ENCODE measurements at places on chromosomes 16 and 17.

GRCh38 chr16:50068550-50068949 is 2.8 kb downstream of the HEATR3 start:
- peaks cover 20% of the 10 kb centered on the region for H3K4me1 ChIP-seq
- H3K4me3 ChIP-seq, result no peak overlapping the region
- no peak overlapping the region for H3K27ac ChIP-seq
- peaks cover 9% of the 10 kb centered on the region for H3K36me3 ChIP-seq
- DNase-seq, result no peak

GRCh38 chr16:86892509-86892908 is 314.2 kb downstream of the FOXL1 start:
- DNase-seq, result peak; percentile 57
- H3K27ac ChIP-seq, result peak overlapping the region; percentile 47
- peaks cover 16% of the 10 kb centered on the region for H3K27me3 ChIP-seq
- H3K36me3 ChIP-seq, result no peaks in the 10 kb centered on the region

GRCh38 chr16:75460446-75460845 is 4.0 kb downstream of the TMEM170A start:
- H3K36me3 ChIP-seq, result peaks cover 4% of the 10 kb centered on the region
- peak; percentile 92 for DNase-seq
- no peak overlapping the region for H3K4me3 ChIP-seq
- H3K27ac ChIP-seq, result peak overlapping the region; percentile 85
- H3K4me1 ChIP-seq, result peaks cover 22% of the 10 kb centered on the region
- H3K27me3 ChIP-seq, result no peaks in the 10 kb centered on the region

DNA sequence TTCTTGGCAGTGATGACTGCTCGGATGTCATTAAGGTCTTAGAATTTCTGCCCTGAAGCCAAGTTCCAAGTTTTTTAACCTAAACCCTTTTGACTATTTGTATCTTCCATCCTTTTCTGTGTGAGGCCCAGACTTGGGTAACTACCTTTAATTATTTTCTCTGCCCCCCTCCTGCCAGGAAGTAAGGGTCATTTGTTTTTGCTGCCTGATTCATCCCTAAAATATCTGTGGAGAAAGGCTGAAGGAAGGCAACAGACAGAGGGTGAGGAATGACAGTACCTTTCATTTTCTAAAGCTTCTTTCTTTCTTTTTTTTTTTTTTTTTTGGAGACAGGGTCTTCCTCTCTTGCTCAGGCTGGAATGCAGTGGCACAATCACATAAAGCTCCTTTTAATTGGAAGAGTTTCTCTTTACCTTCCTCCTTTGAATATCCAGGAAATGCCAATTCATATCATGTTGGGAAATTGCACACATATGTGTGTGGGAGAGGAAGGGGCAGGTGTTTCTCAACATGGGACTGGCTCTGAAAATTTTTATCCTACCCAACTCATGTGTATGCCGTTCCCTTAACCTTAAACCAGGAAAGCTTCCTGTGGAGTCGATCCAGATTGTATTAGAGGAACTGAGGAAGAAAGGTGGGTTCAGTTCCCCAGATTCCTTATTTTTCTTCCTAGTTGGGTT is 957 bp downstream of the VPS25 start:
- DNase-seq, result no peak
- peaks cover 1% of the 10 kb centered on the region for H3K27me3 ChIP-seq
- no peak overlapping the region for H3K27ac ChIP-seq
- peaks cover 9% of the 10 kb centered on the region for H3K4me1 ChIP-seq
- peak overlapping the region; percentile 92 for H3K4me3 ChIP-seq
- peaks cover 44% of the 10 kb centered on the region for H3K36me3 ChIP-seq

DNA sequence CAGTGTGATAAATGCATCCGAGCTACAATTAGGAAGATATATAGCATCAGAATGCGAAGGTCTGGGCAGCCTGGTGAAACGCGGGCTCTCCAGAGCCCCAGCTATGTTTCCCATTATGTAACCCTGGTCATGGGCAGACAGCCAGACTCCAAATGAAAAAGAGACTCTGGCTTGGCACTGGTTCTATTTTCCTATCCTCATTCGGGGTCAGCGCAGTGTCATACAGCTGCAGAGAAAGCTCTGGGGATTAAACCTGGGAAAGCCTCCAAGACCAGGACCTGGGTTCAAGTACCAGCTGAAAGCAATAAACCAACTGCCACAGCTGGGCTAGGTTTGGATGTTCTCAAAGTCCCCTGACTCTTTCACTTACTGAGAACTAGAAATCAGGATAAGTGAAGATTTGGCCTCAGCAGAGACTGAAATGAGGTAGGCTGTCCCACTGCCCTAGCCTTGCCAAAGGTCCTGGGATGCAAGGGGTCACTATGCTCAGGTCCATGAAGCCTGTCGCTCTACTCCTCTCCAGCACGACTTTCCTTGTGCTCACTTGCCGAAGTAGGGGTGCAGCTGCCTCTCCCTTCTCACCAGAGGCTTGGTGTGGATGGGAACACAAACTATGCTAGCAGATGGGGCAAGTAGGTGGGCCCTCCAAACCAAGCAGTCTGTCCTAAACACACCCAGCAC is 123.8 kb downstream of the SMG6 start:
- H3K27me3 ChIP-seq, result no peaks in the 10 kb centered on the region
- H3K4me1 ChIP-seq, result peaks cover 83% of the 10 kb centered on the region
- H3K27ac ChIP-seq, result peak overlapping the region; percentile 96
- no peak overlapping the region for H3K4me3 ChIP-seq
- H3K36me3 ChIP-seq, result peaks cover 15% of the 10 kb centered on the region

DNA sequence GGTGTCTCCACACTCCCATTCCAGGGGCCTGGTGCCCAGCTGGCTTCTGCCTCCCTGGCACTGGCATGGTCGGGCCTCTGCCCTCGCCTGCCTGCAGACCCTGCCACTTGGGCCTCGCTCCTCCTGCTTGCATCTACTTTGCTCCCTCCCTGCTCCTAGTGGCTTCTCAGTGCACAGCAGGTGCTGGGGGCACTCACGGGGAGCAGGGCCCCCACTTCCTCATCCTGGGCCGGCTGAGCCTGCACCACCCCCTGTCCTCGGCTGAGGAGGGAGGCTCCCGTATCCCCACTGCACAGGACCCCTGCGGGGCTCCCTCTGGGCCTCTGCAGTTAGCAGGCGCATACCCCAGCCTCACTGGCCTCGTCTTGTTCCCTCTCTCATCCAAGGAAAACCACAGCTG is 35.2 kb downstream of the CIBAR2 start:
- peaks cover 5% of the 10 kb centered on the region for H3K36me3 ChIP-seq
- DNase-seq, result no peak
- peaks cover 6% of the 10 kb centered on the region for H3K27me3 ChIP-seq
- peaks cover 12% of the 10 kb centered on the region for H3K4me1 ChIP-seq
- H3K4me3 ChIP-seq, result no peak overlapping the region

GRCh38 chr16:31273676-31274075 is 13.9 kb downstream of the ITGAM start:
- no peak overlapping the region for H3K4me3 ChIP-seq
- peaks cover 4% of the 10 kb centered on the region for H3K27me3 ChIP-seq

Measured in muscle of leg (tissue), 16 donors.